CD14-positive monocyte (primary cell): ENCODE measurements at places on chromosomes 5 and 9.

DNA sequence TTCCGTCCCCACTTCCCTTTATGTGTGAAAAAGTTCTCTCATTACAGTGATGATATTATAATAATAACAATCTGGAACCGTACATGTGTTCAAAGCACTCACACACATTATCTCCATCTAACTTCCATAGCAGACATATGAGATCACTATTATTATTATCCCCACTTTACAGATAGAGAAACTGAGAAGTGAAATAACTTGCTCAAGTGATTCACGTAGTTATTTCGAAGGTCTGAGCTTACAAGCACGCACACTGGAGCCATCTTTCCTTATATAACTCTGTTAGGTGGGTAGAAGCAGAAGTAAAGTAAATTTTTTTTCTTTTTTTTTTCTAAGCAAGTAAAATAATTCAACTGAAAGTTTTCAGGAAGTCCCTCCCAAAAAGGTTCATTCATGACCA lies 62.9 kb upstream of the PTGER4 start:
- DNase-seq, result peak; percentile 90

- no peak for DNase-seq
Observed at GRCh38 chr9:110837401-110838005, 168.9 kb downstream of the MUSK start.

DNA sequence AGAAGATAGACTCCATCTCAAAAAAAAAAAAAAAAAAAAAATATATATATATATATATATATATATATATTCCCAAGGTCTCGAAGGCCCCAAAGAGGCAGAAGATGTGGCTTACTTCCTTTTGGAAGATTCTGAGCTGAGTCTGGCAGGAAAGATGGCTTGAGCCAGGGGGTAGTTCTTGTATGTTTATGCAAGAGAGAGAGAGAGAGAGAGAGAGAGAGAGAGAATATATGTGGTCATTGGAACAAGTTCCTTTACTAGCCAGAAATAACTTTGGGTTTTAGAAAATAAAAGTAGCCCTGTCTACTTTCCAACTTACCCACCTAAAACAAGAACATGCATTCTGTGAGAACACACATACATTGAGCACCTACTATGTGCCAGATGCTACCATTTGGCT lies 17.6 kb downstream of the NCS1 start:
- DNase-seq, result no peak

GRCh38 chr5:179373101-179373934 lies 28.1 kb upstream of the ADAMTS2 start:
- no peak for DNase-seq

GRCh38 chr5:170387775-170388639 lies 1.2 kb downstream of the KCNMB1 start:
- DNase-seq, result no peak

DNA sequence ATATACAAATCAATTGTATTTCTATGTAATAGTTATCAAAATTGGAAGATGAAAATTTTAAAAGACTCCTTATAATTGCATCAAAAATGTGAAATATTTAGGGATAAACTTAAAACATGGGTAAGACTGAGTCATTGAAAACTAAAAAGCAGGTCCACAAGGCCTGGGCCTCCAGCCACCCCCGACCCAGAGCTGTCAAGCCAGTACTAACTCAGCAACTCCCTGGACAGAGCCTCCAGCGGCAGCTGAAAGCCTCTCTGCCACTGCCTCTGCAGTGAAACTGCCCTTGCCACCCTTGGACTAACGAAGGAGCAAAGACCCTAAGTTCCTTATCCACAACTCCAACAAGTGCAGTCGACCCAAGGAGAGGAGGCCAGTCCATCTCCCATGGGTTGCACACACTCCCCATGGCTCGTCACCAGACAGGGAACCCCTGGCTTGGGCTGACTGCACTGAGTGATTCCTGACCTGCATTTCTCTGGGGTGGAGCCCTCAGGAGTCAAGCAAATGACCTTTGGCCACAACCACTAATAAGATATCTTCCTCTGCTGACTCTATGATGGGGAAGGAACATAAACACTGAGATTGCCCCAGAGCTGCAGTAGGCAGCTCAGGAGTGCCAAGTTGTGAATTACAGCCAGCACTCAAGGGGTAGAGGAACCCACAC lies 20.5 kb downstream of the PTGER4 start:
- DNase-seq, result no peak

DNA sequence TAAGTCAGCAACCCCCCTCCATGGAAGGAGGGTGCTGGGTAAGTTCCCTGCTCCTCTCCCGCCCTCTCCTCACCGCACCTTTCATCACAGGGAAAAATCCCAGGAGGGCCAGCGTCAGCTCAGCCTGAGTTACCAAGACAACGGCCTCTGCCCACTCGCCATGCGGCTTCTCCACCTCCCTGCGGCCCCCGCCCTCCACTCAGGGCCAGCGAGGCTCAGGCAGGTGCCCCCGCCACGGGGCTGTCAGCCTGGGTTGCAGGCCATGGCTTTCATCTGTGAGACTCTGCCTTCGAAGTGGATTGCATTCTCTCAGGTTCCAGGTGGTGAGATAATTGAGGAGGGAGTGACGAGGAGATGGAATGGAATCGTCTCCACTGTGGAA lies 27.2 kb upstream of the LAMC3 start:
- DNase-seq, result no peak

DNA sequence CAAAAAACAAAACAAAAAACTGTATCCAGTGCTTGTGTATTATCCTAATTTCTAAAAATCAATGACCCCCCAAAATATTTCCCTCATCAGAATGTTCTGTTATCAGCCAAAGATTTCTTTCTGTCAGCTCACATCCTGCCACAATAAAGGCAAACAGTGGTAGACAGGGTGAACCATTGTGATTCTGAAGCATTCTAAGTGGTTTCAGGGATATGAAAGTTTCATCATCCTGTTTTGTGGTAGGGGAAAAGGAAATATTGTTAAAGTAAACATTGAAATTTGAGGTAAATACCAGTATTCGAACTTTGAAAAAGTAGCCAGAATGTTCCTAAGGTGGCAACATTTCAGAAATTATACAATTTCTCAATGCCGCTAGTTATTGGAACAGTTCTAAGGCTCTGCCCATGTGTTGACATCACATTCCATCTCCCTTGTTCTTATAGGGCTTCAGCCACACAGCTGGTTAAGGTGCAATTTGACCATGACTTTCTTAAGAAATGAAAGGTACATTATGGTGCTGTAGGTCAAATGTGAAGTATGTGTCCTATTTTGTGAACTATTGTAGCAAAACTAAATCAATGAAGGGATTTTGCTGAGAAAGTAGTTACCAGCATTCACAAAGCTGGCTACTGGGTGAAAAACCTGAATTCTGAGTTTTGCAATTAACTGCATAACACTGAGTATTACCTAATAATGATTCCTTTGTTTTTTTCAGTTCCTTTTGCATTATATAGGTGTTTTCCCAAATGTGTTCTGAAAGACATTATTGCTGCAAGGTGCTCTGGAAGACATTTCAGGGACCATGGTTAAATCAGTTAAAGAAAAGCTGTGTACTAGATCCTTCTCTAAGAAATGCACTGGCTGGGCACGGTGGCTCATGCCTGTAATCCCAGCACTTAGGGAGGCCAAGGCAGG lies 107.6 kb upstream of the RASGRF2 start:
- no peak for DNase-seq

DNA sequence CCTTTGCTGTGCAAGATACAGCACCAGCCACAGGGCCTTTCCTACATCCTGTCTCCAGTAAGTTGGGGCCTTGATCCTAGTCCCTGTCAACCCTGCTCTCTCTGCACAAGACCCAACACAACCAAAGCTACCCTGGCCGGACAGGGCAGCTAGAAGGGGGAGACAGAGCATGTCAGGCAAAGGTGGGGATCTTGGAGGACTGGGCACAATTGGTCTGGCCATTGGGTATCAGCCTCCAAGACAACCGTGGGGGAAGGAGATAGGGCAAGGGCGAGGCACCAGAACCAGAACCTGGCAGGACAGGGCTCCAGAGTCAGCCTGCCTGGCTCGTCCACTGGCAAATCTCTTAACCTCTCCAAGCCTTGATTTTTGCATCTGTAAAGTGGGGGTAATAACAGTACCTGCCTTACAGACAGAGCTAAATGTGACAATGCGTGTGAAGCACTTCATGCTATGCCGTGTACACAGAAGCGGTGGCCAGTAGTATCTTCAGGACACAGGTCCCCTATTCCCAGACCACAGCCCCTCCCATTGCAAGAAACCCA lies 51.6 kb upstream of the CDKN2AIPNL start:
- DNase-seq, result no peak

DNA sequence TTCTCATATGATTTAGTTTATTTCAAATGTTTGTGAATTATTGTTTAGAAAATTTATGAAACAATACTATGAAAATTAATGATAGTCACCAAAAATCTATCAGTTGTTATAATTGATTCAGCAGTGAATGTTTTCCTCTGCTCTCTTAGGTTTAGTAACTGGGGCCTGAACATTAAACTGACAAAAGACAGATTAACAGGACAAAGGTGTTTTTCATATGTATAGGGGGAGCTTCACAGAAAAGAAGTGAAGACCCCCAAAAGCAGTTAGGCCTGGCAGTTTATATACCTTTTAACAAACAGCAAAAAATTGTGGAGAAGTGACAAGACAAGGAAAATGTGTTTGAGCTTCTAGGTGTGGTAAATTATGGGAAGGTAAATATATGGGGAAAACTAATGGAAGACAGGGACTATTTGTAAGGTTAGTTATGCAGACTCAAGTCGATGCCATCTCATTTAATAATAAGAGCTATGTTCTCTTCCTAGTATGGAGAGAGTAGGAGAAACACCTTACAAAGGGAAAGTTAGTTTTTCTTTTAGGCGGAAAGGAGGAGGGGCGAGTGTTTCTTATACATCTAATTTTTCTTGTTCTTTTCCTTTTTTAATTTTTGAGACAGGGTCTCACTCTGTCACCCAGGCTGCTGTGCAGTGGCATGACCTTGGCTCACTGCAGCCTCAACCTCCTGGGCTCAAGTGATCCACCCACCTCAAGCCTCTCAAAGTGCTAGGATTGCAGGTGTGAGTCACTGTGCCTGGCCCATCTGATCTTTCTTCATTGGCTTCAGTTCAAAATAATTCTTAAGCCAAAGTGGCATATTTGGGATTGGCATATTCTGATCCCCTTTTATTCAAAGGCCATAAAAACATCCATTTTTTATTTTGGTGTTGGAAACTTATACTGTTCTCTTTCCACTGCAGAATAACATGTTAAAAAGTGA lies 77.8 kb downstream of the C9orf153 start:
- no peak for DNase-seq

DNA sequence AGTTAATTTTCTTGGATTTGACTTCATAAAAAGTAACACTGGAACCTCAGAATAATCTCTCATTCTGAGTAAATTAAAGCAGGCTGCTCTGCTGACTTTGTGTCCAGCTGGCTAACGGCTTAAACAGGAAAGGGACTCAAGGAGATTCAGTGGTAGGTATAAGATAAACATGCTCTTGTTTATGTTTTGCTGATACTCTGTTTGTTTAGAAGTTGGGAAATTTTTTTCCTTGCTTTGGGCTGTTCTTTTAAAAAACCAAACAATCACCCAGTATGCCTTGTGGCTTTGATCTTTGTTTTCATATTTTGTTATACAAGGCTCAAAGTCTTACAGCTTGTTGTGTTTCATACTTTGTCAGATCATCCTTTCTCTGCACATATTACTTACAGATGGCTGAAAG lies 237.6 kb upstream of the RIOK2 start:
- DNase-seq, result no peak

- DNase-seq, result peak; percentile 7
Observed at GRCh38 chr5:36656556-36656955, 50.1 kb downstream of the SLC1A3 start.

DNA sequence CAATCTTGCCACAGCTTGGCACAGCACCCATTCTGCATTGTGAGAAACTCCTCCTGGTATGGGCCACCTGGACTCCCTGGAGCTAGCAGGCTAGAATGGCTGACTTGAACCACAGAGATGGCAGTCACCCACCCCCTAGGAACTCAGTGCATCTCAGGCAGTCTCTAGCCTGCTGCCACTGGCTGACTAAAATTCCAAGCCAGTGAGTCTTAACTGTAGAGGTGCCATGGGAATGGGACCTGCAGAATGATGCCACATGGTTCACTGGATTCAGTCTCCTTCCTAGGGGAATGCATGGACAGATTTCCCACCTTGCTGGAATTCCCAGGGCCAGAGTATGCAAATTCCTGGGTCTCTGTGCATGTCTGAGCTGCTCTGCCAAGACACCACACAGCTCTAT lies 382.9 kb downstream of the MAN2A1 start:
- DNase-seq, result no peak

DNA sequence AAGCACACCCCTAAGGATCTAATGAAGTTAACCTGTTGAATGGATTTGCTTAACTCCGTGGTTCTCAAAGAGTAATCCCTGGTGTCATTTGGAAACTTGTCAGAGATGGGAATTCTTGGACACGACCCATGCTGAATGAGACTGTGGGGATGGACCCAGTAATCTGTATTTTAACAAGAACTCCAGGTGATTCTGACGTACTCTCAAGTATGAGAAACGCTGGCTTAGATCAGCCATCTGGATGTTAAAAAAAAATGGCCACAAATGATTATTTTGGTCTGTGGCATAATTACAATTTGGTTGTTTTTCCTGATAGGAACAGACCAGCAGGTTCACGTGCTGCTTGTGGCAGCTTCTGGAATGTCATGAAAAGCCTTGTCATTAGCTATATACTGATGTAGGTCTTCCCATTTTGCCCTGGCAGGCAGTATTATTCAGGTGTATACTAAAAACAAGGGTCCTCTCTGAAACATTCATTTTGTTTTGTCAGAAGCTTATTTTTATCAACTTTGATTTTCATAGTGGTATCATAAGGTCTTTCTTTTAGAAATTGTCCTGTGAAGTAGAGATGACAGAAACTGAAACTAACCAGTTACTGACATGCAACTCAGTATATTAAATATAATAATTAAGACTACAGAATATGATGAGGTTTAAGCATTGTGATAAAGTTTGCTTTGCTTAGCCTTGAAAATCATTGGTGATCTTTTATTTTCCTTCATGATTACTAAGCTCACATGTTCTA lies 15.4 kb downstream of the CPEB4 start:
- no peak for DNase-seq

- no peak for DNase-seq
Observed at GRCh38 chr5:148583421-148583965, 70.8 kb downstream of the HTR4 start.

DNA sequence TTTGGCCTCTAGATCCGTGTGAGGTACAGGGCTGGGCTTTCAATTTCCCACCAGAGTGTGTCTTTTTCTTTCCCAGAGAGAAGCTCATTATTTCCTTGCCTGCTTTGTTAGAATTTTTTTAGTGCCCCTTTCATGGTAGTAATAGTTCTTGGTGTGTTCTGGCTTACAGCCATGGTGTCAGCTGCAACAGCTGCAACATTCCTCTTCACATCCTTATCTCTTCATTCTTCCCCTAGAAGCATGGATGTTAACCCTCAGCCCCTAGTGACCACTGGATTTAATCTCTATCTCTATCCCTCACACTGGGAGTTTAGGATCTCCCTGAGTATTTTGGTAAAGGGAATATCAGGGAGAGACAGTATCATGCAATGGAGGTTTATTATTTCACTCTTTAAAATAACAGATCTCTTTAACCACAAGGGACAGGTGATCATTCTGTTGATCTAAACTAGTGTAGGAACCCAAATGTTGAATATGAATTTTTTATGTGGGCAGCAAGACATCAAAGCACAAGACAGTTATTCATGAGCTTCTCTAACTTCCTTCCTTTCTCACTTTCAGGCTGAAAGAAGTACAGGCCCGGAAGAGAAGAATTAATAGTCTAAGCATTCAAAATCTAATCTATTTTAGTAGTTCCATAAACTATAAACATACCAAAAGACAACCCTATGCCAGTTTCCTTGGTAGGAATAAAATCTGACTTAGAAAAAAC lies 160.2 kb downstream of the FAM170A start:
- DNase-seq, result no peak

- no peak for DNase-seq
Observed at GRCh38 chr5:135094339-135095051, 60.5 kb upstream of the PITX1 start.

GRCh38 chr5:58818465-58818864 lies 235.6 kb downstream of the RAB3C start:
- no peak for DNase-seq
